ENCODE measurements at places on chromosomes 7 and 10.
A peak's percentile ranks its signal among the peaks of the same experiment; 100 is the strongest.

DNA sequence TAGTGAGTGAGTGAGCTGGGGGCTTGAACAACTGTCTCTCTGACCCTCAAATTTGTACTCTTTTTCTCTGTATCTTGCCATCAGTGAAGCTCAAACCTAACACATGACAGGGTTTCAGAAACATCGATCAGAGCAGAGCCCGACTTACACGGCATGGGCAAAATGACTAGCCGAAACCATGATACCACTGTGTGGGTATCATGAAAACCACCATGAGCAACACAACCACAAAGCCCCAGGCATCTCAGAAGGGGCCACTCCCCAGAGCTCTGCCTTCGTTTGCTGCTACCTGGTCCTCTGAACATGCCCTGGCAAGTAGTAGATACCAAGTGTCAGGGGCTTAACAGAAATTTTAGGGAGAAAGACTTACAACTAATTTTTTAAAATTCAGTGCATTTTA, 308.5 kb downstream of the WDR11 start:
- no peak for DNase-seq

GRCh38 chr10:31583293-31583692, 264.3 kb downstream of the ZEB1 start:
- no peak for DNase-seq

DNA sequence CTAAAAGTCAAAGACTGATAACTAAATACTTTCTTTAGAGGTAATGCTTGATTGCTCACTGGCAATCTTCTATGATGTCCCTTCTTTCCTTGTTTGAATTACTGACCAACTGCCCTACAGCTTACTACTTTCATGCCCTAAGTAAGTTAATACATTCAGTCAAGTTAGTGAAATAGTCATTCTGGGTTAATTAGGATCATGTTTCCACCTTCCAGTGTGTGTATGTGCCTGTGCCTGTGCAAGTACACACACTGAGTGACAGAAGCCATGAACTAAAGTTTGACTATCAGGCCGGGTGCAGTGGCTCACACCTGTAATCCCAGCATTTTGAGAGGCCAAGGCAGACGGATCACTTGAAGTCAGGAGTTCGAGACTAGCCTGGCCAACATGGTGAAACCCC, 187.9 kb downstream of the CACNA2D1 start:
- no peak for DNase-seq

DNA sequence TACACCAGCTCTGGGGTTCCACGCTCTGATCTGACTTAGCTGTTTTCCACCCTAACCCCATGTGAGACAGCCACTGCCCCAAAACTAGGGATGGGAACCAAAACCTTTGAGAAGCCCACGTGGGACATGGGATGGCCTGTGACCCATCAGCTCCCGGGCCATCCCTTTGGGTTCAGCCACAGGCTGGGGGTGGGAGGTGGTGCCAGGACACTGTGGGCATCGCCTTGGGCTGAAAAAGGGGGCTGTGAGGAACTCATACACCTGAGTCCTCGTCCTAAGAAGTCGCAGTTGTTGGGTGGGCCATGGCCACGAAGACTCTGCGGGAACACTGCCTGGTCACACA, 379.1 kb downstream of the DNAJB6 start:
- no peak for DNase-seq

DNA sequence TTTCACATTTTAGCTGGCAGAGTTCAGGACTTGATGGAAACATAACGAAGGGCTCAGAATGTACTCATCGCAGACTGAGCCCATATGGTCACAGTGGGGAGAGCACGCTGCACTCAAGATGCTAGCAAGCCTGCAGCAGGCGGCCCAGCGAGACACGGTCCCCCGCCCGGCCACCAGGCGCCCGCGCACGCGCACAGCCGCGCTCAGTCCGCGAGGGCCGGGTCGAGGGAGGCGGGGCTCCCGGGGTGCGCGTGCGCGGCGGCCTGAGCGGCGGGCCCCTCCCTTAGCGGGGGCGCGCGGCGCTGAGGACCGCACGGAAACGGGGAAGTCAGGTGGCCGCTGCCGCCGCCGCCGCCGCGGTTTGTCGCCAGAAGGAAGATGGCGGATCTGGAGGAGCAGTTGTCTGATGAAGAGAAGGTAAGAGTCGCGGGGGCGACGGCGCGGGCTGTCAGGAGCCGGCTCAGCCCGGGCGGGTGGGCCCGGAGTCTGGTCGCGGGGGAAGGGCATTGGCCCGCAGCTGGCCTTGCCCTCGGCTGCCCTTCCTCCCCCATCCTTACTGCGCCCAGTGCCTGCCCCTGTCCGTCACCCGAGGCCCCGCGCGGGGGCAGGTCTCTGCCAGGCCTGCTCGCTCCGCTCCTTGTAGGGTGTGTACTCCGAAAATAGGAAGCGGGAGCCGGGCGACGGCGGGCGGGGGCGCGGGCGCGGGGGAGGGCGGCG, at the start of gene CAPZA2:
Gene CAPZA2, plus strand, starts transcription at position 354 of the 717 bp plus-strand sequence. Its CDS starts 25 bp downstream, at position 379.
- DNase-seq: peak; percentile 98

- no peak for DNase-seq
These were observed 200.2 kb upstream of the SEMA3E start for GRCh38 chr7:83849131-83849530.

GRCh38 chr10:91883549-91884444, 25.5 kb downstream of the FGFBP3 start:
- no peak for DNase-seq

DNA sequence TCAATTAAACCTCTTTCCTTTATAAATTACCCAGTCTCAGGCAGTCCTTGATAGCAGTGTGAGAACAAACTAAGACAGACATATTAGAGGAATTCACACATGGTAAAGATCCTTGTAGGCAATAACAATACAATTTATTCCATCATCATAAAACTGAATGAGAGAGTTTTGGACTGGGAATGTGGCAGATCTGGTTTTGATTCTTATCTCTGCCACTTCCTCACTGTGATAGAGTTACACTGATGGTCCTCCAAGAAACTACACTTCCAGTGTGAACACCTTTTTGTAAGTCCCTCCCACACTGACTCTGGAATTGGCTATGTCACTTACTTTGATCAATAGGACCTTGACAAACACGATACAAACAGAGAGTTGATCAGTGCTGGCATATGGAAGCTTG, 2.9 kb downstream of the ENO4 start:
- DNase-seq: no peak

Data from erythroblast (primary cell).